ENCODE measurements at places on chromosomes 7 and 10. TPM values are rescaled to one million over a fixed set of nuclear protein-coding genes. Genes with fewer than 3 reads are reported as not detected.

The VAX1 gene
- total RNA-seq = not detected

The SFXN2 gene
- total RNA-seq = 5.6 TPM

The EPHA1 gene
- total RNA-seq = 8.7 TPM

The LFNG gene
- total RNA-seq = 45.6 TPM

The LRRN3 gene
- 0.89 TPM for total RNA-seq

The FUOM gene
- 28.9 TPM for total RNA-seq

The CTAGE15 gene
- 0.20 TPM for total RNA-seq

The DENND2A gene
- 7.9 TPM for total RNA-seq

The MRC1 gene
- 77.4 TPM for total RNA-seq

The DNAH11 gene
- total RNA-seq = 45.5 TPM

The CPA2 gene
- not detected for total RNA-seq

The ASNS gene
- total RNA-seq = 39.8 TPM

The ABCA13 gene
- 27.7 TPM for total RNA-seq

The TRIM50 gene
- total RNA-seq = not detected

The HOXA3 gene
- 6.3 TPM for total RNA-seq

The DRGX gene
- total RNA-seq = 0.17 TPM

The AKR1D1 gene
- not detected for total RNA-seq

The PAOX gene
- 6.9 TPM for total RNA-seq

The XRCC2 gene
- total RNA-seq = 1.3 TPM

Measured in upper lobe of left lung (tissue), 6 donors.